Muscle of arm (tissue), 14 donors: ENCODE measurements at places on chromosomes 3 and 15. TPM values are rescaled to one million over a fixed set of nuclear protein-coding genes. Genes with fewer than 3 reads are reported as not detected.

The ZDHHC19 gene
- polyA plus RNA-seq, result not detected

The C3orf20 gene
- polyA plus RNA-seq, result 0.38 TPM

The SAMMSON gene
- 0.19 TPM for polyA plus RNA-seq

The P2RY13 gene
- 1.1 TPM for polyA plus RNA-seq

The DLEC1 gene
- 0.20 TPM for polyA plus RNA-seq

The DNAH12 gene
- 0.81 TPM for polyA plus RNA-seq

The FBLN2 gene
- polyA plus RNA-seq, result 38.5 TPM

The VIPR1 gene
- polyA plus RNA-seq, result 0.84 TPM

The IGSF11 gene
- 2.3 TPM for polyA plus RNA-seq

The C3orf85 gene
- polyA plus RNA-seq, result not detected

The TOP2B gene
- polyA plus RNA-seq, result 152 TPM

The RTP1 gene
- not detected for polyA plus RNA-seq

The KLF15 gene
- 0.85 TPM for polyA plus RNA-seq

The PAK6 gene
- polyA plus RNA-seq, result not detected

The CPLX3 gene
- polyA plus RNA-seq, result not detected

The DUOXA2 gene
- polyA plus RNA-seq, result not detected

The CCR5 gene
- 0.59 TPM for polyA plus RNA-seq

The METTL6 gene
- polyA plus RNA-seq, result 20.9 TPM

The TMEM108 gene
- polyA plus RNA-seq, result 13.7 TPM

The CCR9 gene
- not detected for polyA plus RNA-seq

The PLA1A gene
- not detected for polyA plus RNA-seq

The ISL2 gene
- not detected for polyA plus RNA-seq
